ENCODE measurements at places on chromosomes 3 and 15. TPM values are rescaled to one million over a fixed set of nuclear protein-coding genes. Genes with fewer than 3 reads are reported as not detected.

ANKUB1 gene
- total RNA-seq: not detected

- DNase-seq: no peak
These were observed 29.5 kb downstream of the RAD54L2 start for GRCh38 chr3:51568036-51568435.

- peak; percentile 79 for DNase-seq
These were observed 426 bp downstream of the KAT2B start for GRCh38 chr3:20040548-20041196.

GRCh38 chr15:66797921-66798320 is 95.9 kb downstream of the SMAD6 start:
- no peak for DNase-seq

- no peak for DNase-seq
These were observed 48.8 kb upstream of the LRRFIP2 start for GRCh38 chr3:37223141-37223558.

- no peak for DNase-seq
These were observed 259.1 kb downstream of the PTPRG start for GRCh38 chr3:61820306-61820992.

Measured in left cardiac atrium (tissue), 4 donors.